Activated effector memory CD4-positive, alpha-beta T cell treated with Interleukin-2 at 50 U/mL for 16 hours (primary cell): ENCODE measurements at places on chromosomes 2 and 18.

GRCh38 chr2:130358420-130359350, 2.8 kb downstream of the PTPN18 start:
- no peak for DNase-seq

DNA sequence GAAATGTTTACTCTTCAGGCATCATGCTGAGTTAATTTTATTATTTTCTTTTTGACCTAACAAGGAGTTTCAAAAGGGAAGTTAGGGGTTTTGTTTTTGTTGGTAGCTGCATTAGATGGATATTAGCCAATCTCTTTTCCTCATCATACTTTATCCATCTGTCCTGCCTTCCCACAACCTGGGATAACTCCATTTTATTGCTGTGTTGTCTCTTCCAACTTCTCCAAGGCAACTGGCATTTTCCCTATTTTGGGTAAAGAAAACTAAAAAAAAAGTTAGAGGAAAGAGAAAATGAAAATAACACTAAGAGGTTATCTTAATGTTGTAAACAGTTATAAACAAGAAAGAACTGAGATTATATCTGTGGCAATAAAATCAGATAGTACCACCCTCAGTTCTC, 147.0 kb downstream of the PID1 start:
- no peak for DNase-seq

GRCh38 chr2:107197594-107198294, 311.8 kb upstream of the ST6GAL2 start:
- no peak for DNase-seq

DNA sequence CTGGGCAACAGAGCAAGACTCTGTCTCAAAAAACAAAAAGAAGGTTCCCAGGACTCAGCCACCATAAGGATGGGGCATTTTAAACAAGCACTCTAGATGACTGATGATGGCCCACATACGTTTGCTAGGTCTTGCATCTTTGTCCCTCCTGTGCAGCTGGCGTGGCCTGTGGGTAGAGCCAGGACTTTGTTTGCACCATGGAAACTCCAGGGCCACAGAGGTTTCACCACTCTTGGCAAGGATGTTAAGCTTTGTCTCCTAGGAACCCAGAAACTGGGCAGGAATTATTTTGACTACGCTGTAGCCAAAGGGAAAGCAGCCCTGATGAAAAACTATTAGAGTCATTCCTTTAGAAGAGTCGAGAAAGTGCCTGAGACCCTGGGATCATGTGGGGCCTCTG, 75.3 kb upstream of the STPG4 start:
- no peak for DNase-seq

GRCh38 chr2:201734111-201734510, 35.7 kb upstream of the MPP4 start:
- no peak for DNase-seq

DNA sequence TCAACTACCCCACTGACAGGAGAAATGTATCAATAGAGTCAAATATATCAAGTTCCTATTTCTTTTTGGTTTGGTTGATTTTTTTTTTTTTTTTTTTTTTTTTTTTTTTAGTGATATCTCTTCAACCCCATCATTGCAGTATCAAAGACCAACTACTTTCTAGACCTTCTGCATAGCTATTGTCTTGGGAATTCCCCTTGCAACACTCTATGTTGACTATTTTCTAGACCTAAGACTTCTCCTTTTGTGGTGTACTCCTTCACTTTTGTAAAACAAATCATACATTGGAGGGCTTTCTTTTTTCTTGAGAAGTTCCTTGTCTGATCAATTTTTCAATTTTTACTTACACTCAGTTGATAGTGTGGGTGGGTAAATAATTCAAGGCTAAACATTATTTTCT, 46.5 kb upstream of the NR4A2 start:
- no peak for DNase-seq

GRCh38 chr2:190819840-190820301, 60.8 kb upstream of the GLS start:
- no peak for DNase-seq

- no peak for DNase-seq
These were observed 49.8 kb downstream of the SPATS2L start for GRCh38 chr2:200356321-200356720.

DNA sequence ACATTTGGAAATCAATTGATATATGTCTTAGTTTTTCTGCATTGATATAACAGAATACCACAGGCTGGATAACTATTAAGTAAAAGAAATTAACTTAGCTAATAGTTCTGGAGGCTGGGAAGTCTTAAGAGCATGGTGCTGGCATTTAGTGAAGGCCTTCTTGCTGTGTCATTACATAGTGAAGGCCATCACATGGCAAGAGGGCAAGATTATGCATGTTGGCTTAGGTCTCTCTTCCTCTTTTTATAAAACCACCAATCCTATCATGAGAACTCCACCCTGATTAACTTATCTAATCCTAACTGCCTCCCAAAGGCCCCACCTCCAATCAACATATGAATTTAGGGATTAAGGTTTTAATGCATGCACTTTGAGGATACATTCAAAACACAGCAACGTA, 225.5 kb upstream of the VRK2 start:
- DNase-seq, result no peak

GRCh38 chr2:207418419-207418818, 111.3 kb upstream of the CREB1 start:
- no peak for DNase-seq

DNA sequence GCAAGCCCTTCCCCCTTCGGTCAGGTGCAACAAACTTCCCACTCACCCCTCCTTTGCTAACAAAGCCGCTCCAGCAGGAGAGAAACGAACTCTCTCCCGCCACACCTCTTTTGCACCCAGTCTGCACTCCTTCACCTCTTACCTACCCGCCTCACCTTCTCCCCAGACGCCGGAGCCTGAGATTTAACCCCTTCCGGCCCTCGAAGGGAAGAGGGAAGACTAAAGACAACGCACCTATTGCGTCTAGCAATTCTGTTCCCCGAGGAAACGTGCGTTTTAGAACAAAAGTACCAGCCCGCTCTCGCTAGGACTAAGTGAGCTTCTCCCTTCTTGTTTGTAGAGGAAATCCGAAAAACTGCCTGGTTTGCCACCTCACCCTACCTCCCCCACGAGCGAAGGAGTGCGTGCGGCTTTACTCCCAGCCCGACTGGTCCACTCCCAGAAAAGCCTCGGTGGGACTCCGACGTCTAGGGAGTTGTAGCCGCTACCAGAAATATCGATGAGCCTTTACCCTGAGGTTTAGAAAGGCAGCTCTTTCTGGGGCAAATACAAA, 441 bp upstream of the PEX13 start:
- peak; percentile 59 for DNase-seq

DNA sequence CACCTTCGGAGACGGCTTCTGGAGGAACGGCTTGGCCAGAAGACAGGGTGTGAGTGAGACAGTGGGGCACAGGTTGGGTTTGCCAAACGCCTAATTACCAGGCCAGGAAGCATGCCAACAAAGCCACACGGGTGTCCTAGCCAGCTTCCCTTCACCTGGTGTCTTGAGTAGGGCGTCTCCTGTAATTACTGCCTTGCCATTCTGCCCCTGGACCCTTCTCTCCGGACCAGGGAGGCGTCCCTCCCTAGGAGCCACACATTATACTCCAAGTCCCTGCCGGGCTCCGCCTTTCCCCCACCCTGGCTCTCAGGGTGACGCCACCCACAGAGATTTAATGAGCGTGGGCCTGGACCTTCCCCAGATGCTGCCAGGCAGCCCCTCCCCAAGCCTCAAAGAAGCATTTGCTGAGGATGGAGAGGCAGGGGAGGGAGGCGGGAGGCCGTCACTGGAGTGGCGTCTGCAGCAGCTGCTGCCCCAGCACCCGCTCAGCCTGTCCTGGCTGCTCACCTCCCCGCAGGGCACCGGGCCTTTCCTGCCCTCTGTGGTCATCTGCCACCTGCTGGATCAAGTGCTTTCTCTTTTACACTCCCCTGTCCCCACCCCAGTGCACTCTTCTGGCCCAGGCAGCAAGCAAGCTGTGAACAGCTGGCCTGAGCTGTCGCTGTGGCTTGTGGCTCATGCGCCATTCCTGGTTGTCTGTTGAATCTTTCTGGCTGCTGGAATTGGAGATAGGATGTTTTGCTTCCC, 20.7 kb downstream of the FOSL2 start:
- DNase-seq, result no peak

DNA sequence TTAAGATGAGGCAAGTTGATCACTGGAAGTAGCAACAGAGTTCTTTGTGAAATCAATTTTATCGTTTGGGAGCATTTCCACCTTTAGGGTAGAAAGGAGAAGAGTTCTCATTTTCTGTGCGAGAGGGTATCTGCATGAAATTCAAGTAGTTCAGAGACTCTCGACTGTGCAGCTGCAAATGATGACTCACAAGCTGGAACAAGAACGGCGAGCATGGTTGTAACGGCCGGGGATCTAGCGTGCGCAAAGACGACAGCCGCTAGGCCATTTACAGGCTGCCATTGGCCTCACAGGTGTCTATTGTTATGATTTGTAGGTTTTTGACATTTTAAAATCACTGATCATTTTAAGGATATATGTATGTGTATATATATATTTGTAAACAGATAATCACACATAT, 5.2 kb downstream of the KLHL29 start:
- no peak for DNase-seq

GRCh38 chr2:67872481-67872880, 190.3 kb downstream of the C1D start:
- DNase-seq, result no peak

DNA sequence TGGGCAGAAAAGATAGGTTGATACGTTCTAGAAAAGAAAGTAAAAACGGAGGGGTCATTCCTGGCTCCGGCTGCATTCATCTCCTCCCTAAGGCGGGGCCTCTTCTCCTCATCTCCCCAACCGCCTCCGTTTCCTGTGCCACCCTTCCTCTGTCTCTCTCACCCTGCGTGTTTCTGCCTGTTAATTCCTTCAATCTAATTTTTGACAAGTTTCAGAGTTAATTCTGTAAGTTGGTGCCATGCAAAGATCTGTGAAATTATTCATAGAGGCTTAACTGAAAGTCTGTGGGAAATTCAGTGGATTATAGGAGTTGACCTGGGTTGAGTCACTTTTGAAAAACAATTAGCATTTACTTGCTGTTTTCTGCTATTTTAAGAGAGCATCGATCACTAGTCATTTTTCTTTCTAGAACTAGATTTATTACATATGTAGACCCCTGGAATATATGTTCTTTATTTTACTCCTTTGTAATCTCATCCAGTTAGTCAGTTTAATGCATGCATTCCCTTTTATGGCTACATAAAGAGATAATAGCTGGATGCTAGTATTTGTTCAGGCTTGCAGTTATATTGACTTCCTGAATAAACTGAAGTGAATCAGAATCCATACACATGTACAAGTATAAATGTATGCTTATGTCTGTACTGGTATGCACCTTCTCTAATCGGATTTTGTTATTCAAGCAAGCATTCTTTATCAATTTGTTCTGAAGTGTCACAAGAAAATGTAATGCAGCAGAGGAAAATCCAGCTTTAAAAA, 91.1 kb downstream of the EML6 start:
- DNase-seq, result no peak

- no peak for DNase-seq
These were observed 8.2 kb downstream of the CYP26B1 start for GRCh38 chr2:72139471-72139873.

DNA sequence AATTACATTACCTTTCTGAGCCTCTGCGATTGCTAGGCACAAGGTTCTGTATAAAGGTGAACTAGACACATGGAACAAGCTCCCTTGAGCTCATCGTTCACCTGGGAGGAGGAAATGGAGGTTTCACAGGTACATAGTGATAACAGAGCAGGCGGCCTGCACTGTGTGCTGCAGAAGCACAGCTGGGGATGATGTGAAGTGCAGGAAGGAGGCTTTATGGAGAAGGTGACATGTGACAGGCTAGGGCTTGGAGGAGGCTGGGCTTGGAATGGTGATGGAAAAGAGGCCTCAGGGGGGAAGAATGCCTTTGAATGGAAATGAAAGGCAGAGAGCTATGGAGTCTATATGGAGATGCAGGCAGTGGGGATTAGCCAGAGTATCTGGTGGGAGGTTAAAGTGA, 22.9 kb downstream of the MARCHF4 start:
- DNase-seq, result no peak

GRCh38 chr2:28102455-28102874, 211.9 kb downstream of the BABAM2 start:
- DNase-seq, result no peak

- DNase-seq, result no peak
These were observed 2.9 kb downstream of the TRIB2 start for GRCh38 chr2:12719400-12720277.

- no peak for DNase-seq
These were observed 419.8 kb downstream of the SETBP1 start for GRCh38 chr18:45100321-45101105.

DNA sequence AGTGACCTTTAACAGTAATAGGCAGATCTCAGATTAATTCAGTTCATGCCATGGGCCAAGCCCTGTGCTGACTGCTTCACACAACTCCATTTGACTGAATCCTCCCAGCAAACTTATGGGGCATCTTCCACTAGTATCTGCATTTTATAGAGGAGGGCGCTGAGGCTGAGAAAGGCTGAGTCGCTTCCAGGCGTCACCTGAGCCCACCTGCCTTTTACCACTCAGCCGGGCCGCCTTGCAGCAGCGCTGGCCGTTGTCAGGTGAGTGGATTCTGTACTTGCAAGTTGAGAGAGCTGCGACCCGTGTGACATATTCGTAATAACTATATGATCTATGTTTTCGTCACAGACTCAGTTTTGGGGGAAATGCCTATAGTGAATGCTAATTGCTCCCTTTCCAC, 59.3 kb upstream of the B3GNT7 start:
- no peak for DNase-seq

GRCh38 chr2:144785253-144785652, 265.3 kb upstream of the ZEB2 start:
- DNase-seq, result no peak

- peak; percentile 27 for DNase-seq
These were observed 32.0 kb upstream of the GPR55 start for GRCh38 chr2:230956827-230957755.

DNA sequence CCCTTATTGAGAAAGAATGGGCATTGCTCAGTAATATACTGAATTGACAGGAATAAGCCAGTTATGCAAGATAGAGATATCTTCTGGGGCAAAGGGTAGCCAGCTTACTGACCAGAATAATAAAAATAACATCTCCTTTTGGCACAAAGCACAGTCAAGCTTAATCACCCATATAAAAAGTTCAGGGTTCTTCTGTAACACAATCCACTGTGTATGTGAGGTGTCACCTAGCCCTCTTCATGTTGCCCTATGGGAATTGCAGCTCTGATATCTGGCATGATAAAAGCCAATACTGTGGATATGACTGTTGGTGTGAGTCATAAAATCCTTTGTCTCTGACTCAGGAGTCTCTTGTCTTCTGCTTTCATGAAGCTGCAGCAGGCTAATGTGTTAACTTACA, 90.8 kb downstream of the DSEL start:
- DNase-seq, result no peak

DNA sequence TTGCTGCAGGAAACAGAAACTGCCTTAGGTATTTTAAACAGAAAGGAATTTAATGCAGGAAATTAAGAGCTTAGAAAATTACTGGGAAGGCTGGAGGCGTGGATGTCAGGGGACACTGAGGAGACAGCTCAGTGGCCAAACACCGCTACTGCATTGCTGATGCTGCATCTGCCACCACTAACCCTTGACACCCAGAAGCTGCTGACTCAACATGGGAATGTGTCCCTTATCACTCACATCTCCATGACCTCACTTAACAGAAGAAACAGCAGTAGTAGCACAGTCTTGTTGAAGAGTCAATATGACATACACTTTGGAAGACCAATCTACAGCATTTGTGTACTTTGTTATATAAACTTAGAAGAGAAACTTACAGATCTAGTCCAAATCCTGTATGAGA, 906.1 kb downstream of the SLC4A3 start:
- no peak for DNase-seq

GRCh38 chr18:3015851-3016250, 2.9 kb upstream of the LPIN2 start:
- DNase-seq, result no peak
